T-helper 2 cell treated with Interferon-gamma antibody and Interleukin-4, amounts not matched to agents 5 μg/mL and 100 μg/mL, for 36 hours (primary cell): ENCODE measurements at places on chromosomes 13 and 19.

GRCh38 chr19:46513461-46514236 is 18.0 kb upstream of the PNMA8B start:
- peak; percentile 69 for DNase-seq

DNA sequence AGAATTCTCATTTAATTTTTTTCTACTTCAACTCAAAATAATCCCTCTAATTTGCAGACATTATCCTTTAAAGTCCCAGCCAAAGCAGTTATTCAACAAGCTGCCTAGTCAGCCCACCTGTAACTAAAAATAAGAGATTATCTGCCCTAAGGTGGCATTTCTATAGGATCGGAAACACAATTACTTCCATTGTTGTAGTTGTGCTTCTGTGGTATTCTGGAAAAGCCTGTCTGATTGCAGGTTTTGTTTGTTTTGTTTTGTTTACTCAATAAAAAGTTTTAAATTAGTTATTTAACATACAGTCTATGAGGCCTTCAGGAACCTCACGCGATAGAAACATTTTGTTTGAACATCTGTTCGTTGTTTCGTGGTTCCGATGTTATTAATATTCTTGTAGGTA is 101.0 kb downstream of the ZIC5 start:
- no peak for DNase-seq

DNA sequence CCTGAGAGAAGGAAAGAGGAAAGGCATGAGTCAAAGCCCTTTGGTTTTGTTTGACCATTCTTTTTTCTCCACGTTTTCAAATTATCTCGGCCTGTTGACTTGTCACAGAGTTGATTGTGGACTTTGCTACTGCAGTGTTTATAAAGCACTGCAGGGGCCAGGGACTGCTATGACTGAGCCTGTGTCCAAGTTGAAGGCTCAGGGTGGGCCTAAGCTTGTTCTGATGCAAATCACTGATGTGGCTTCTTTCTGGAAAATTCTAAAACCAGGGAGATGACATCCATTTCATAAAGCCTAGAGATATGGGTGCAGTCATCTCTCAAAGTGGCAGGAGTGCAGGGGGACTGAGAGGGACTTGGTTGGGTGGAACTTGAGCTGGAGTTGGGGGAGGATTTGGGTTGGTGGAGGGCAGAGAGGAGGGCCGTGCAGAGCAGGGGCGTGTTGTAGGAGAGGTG is 1.2 kb upstream of the CXCL17 start:
- no peak for DNase-seq

- no peak for DNase-seq
Observed at GRCh38 chr13:76954538-76954937, 6.2 kb downstream of the ACOD1 start.

DNA sequence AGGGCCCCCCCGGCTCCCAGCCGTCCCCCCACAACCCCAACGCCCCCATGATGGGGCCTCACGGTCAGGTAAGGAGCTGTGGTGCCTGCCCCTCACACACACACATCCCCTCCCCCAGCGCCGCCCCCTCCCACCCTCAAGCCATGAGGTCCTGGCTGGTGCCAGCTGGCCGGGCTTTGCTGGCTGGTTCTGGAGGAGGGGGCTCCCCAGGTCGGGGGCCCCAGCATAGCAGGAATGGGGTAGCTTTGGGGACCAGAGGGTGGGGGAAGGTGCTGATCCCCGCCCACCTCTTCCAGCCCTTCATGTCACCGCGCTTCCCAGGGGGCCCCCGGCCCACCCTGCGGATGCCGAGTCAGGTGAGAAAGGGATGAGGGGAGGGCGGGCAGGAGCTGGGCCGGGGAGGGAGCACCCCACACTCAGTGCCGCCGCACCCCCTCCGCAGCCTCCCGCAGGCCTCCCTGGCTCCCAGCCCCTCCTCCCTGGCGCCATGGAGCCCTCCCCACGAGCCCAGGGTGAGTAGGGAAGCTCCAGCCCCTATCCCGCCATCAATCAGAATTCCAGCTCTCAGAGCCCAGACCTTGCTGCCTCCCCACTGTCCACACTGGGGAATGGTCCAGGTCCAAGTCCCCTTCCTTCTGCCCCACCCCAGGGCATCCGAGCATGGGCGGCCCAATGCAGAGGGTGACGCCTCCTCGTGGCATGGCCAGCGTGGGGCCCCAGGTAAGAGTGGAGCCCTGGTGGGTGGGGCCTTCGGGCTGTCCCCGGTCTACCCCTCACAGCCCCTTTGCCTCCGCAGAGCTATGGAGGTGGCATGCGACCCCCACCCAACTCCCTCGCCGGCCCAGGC is 6.4 kb downstream of the ISYNA1 start:
- no peak for DNase-seq
